Eye (tissue), 1 donor: ENCODE measurements at places on chromosomes 6 and 20.

GRCh38 chr6:51468704-51469103 is 618.7 kb downstream of the PKHD1 start:
- DNase-seq, result no peak

DNA sequence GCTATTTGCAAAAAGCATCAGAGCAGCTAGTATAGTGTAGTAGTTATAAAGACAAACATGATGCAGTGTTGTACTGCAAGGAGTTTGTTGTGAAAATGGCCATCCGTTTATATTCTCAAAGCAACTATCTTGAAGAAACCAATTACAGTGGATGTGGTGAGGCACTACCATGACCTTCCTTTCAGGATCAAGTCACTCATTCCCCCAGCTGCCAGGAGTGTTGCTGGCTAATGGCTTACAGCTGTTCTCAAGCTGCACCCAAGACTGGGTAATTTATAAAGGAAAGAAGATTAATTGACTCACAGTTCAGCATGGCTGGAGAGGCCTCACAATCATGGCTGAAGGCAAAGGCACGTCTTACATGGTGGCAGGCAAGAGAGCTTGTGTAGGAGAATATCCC is 29.0 kb downstream of the ADGRF4 start:
- no peak for DNase-seq

- peak; percentile 63 for DNase-seq
These were observed 38.1 kb upstream of the NOX3 start for GRCh38 chr6:155493694-155494143.

GRCh38 chr6:129890701-129891100 is 29.6 kb upstream of the TMEM244 start:
- DNase-seq, result no peak

- DNase-seq, result no peak
These were observed 5.9 kb downstream of the PTPRA start for GRCh38 chr20:2879146-2879545.
